ENCODE measurements at places on chromosomes 6 and 20.

GRCh38 chr6:148249160-148249559 is 93.5 kb upstream of the SASH1 start:
- DNase-seq, result no peak

DNA sequence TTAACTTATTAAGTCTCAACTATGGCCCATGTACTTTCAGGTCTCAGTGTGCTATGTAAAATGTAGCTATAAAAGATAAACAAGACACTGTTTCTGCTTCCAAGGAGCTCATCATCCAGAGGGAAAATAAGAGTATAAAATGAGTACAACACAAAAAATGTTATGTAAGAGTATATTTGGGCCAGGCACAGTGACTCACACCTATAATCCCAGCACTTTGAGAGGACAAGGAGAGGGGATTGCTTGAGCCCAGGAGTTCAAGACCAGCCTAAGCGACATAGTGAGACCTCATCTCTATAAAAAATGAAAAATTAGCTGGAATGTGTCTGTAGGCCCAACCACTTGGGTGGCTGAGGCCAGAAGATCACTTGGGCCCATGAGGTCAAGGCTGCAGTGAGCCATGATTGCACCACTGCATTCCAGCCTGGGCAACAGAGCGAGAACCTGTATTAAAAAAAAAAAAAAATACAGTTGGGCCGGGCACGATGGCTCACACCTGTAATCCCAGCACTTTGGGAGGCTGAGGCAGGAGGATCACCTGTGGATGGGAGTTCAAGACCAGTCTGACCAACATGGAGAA is 124.0 kb downstream of the EDN1 start:
- DNase-seq, result no peak

GRCh38 chr20:57524511-57525176 is at the start of gene CTCFL:
Gene CTCFL, minus strand, starts transcription at chr20:57525140. Its CDS starts 935 bp downstream, at chr20:57524205.
- DNase-seq, result no peak

DNA sequence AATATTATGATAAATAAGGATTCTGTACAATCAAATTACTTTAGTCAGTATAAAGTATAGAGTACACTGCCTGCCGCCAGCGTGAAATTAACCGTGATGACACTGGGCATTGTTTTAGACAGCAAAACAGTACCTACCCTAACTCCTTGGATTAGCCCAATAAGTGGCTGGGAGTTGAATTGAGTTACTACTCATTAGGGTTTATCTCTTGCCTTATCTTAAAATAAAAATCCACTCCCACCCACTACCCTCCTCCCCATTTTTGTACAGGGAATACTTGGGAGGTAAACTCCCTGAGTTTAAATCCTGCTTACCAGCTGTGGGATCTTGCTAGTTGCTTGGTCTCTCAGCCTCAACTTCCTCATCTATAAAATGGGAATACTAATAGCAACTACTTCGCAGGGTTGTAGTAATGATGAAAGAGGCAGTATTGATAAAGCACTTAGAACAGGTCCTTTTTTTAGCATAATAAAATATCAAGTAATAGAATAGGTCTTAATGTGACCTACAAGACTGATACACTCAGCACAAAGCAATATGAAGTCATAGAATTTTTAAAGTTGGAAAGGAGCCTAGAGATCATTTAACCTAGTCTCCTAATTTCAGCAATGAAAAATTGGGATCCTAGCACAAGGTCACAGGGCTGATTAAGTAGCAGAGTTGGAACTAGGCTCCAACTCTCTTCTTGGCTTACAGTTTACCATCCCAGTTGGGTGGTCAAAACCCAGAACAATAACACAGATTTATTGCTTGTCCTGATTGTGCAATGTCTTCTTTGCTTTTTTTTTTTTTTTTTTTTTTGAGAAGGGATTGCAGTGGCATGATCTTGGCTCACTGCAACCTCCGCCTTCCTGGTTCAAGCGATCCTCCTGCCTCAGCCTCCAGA is 23.8 kb downstream of the PHACTR2 start:
- no peak for DNase-seq

GRCh38 chr20:39117491-39117890 is 155.3 kb downstream of the DHX35 start:
- no peak for DNase-seq

DNA sequence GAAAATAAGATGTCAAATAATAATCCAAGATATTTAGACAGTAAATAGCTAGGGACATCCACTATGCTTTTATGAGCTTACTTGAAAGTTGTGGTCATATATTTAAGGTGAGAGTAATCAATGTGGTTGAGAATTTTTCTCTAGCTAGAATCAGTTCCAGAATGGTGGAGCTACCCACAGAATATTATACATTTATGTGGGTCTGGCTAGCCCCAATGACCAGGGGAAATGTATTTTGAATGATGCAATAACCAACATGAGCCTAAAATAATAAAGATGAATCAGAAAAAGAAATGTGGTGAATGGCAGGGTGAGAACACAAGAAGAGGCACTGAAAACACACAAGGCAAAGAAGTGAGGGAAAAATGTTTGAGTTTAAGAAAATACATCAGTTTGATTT is 325.7 kb downstream of the TBC1D32 start:
- no peak for DNase-seq

DNA sequence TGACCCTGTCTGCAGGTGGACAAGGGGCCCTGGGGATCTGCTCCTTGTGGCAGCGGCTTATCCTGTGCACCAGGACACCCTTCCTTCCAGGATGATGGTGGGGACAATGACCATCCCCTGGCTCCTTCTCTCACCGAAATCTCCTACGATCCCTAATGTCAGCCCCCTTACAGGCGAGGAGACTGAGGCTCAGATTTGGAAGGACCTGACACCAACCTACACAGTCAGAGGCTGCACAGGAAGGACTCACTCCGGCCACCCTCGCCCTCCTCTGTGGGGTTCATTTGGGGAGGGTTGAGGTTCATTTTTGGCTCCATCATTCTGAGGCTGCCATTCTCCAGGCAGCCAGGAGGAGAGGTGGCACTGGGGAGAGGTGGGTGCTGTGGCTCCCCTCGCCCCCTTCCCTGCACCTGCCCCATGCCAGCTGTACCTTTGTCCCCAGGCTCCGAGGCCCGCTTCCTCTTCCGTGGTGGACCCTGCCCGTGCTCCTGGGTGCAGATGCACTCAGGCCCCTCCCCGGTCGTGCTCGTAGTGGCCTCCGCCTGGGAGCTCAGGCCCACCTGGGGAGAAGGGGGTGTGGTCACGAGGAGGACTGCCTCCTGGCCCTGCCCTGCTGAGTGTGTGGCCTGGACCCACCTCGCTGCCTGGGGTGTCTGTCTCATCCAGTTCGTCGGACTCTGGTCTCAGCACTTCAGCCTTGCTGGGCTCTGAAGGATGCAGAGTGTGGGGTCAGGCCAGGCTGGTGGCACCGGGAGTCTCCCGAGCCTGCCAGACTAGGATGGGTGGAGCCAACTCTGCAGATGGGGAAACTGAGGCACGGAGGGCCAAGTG is 5.3 kb upstream of the CABLES2 start:
- DNase-seq, result no peak

DNA sequence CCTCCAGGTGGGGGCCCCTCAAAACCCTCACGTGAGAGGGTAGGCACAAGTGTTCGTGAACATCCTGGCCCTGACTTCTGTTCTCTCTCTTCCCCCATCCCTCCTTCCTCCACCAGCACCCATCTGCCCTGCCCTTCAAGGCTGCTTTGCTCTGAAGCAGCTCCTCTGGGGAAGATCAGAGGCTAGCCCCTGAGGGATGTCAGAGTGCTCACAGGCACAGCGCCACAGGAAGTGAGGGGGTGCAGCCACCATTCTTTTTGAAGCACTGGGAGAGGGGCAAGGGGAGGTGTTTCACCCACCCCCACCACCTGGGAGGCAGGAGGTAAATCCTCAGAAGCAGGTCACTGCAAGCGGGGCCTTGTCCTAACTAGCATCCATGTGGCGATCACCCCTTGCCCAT is 11.4 kb downstream of the MOCS1 start:
- DNase-seq, result no peak

DNA sequence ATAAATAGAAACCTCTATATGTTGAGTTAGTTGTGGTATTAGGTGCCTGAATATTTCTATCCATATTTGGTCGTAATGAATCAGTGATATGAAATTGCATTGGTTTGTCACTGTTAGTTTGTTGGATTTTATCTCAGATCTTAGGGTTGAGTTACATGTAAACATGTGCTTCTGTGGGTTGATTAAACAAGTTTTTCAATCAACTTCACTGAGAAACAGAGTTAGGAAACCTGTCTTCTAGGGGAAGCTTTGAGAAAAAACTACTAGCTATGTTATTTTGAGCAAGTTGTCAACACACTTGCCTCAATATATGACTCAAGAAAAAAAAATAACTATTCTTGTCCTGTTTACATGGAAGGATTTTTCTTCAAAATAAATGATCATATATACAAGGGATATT is 14.8 kb upstream of the ADGB start:
- DNase-seq, result no peak

GRCh38 chr20:58875541-58876134 is 23.1 kb downstream of the GNAS start:
- DNase-seq, result no peak

GRCh38 chr6:34082864-34083626 is 62.8 kb downstream of the GRM4 start:
- DNase-seq, result no peak

DNA sequence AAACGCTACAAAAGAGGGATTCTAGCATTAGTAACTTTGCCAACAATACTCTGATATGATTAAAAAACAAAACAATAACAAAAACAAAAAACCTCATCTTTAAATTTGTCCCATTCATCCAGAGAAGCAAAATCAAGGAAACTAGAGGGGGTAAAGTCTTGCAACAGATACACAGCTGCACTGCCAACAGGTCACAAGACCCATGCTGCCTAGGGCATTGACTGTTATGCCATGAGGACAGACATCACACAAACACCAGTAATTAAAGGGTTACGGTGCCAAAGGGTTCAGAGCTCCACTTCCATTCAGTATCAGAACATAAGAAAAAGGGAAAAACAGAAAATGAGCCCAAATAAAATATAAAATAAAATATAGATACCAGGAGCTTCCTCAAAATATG is 1.6 kb downstream of the TBC1D20 start:
- no peak for DNase-seq

DNA sequence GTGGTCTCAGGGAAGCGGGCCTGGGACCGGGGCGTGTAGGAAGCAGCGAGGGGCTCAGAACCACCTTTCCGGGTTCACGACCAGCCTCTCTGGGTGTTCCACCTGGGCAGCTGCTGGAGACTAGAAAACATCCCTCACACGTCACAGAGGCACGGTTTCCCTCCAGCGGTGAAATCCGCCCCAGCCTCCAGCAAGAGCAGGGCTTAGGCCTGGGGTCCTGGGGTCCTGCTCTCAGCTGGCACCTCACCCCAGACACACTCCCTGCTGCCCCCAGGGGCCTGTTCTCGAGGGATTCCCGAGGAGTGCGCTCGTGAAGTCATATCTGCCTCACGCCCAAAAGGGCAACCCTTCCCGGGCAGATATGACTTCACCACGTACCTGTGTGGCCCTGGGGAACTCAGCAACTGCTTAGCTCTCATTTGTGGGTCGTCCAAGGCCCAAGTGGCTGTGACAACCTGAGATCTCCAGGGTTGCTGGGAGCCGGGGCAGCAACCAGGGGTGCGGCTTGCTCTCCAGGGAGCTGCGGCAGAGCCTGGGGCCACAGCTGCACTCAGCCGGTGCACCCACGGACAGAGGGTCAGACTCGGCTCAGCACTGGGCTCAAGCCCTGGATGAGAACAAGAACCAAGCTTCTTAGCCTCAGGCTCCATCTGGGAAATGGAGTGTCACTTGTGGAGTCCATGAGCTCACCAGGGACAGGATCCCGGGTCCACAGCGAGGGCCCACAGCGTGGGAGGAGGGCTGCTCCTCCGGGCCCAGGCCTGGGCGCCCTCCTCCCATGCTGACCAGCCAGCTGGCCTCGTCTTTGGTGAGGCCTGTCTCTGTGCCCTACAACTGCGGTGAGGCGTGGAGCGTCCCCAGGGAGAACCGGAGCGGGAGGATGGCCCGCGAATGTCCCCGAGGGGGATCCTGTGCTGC is 661 bp downstream of the FNDC11 start:
- DNase-seq, result no peak

DNA sequence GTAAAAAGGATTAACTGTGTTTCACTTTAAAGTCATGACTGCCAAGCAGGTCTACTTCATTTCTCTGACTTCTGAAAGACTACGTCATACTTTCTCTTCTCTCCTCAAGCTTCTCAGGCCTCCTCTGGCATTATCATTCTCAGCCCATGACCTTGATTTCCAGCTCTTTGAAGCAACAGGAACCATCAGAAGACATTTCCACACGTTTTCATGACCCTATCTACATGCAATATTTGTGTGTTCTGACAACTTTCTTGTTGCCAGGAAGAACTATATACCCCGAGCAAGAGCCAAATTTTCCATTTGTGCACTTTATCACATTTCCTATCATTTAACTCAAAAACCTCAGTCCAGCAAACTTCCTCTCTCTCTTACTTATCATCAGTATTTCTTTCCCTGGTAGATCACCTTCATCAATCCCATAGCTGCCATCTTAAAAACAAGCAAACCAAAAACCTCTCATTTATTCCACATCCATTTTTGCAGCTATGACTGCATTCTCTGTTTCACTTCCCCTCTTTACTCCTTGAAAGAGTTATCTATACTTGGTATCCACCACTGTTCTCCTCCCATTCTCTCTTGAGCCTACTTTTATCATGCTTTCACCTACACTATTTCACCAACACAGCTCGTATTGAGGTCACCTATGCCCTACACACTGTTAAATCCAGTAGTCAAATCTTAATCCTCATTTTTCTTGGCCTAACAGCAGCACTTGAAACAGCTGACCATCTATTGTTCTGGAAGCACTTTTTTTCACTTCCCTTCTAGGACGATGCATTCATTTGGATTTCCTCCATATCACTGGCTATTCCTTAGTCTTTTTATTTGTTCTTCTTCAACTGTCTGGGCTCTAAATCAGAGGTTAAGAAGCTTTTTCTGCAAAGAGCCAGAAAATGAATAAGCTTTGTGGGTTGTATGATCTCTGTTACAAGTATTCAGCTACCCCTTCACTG is 47.1 kb downstream of the STX7 start:
- DNase-seq, result no peak

DNA sequence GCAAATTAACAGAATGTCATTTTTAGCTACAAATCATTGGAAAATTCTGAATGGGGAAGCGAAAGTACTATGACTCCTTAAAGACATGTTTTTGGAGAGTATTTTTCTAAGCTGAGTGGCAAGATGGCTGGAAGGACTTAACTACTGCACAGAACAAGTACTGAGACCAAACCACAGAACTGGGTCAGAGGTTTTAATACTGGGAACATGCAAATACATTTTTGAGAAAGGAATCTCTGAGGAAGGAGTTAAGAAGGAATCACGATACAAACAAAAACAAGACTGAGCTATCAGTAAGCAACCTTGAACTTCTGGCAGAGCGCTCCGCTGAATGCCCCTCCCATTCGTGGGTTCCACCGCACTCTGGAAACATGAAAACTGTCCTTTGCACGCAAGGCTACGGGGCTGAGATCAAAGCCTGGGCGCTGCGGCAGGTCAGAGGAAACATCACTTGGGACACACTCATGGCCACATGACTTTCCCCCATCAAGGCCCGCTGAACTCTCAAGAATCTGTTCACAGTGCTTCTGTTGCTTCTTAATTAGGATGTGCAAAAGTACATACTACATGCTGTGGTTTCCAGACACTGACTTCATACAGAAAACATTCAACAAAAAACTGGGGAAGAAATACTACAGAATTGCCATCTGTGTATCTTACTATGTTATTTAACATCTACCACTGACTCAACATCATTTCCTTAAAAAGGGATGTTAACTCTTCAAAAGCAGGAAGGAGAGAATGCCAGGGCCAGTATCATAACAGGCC is 27.8 kb downstream of the SLC23A2 start:
- DNase-seq, result no peak

- no peak for DNase-seq
Measured at GRCh38 chr6:154543628-154544027, 33.1 kb upstream of the CNKSR3 start.

GRCh38 chr6:170529839-170530469 is 23.2 kb downstream of the PSMB1 start:
- peak; percentile 74 for DNase-seq

All from hindlimb muscle (tissue), 1 donor.